Stimulated activated CD4-positive, alpha-beta T cell treated with anti-CD3 and anti-CD28 coated beads, Interleukin-1b, Interleukin-23, amount 100 ng/mL, for 24 hours (primary cell): ENCODE measurements at places on chromosomes 16 and 17.

- no peak for DNase-seq
These were observed 40.1 kb downstream of the YPEL2 start for GRCh38 chr17:59371416-59372100.

GRCh38 chr17:57954397-57955182 lies 622 bp downstream of the CUEDC1 start:
- no peak for DNase-seq

DNA sequence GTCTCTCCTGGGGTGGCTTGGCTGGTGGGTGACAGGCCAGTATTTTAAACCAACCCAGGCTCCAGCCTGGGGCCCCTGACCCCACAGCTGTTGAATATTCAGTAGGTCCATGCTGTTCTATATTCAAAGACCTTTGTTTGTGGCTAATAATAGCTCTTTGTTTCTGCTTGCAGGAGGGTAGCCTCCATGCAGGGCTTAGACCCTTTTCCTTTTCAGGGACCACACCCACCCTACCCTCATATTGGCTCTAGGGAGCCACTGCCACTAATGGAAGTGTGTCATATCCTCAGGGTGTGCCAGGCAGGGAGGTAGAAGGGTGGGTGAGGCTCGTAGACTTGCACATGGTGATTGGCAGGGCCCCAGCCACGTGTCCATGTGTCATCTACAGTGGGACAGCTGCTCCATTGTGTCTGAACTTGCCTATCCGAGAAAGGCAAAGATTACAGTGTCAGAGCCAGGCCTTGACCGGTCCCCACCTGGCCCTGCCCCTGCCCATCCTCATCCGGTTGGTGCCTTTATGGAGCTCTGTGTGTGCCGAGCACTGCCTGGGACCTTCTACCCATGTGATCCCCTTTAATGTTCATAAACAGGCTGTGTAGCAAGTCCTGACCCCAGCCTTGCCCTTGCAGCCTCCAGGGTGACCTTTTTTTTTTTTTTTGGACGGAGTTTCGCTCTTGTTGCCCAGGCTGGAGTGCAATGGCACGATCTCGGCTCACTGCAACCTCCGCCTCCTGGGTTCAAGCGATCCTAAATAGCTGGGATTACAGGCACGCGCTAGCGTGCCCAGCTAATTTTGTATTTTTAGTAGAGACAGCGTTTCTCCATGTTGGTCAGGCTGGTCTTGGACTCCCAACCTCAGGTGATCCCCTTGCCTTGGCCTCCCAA lies 22.1 kb downstream of the TMC7 start:
- DNase-seq: no peak

GRCh38 chr17:33647956-33648355 lies 354.9 kb upstream of the ASIC2 start:
- DNase-seq: no peak

- DNase-seq: no peak
These were observed 65.1 kb downstream of the DHRS7C start for GRCh38 chr17:9726291-9726690.

- DNase-seq: no peak
These were observed 459.3 kb downstream of the HS3ST3B1 start for GRCh38 chr17:14760212-14760611.

DNA sequence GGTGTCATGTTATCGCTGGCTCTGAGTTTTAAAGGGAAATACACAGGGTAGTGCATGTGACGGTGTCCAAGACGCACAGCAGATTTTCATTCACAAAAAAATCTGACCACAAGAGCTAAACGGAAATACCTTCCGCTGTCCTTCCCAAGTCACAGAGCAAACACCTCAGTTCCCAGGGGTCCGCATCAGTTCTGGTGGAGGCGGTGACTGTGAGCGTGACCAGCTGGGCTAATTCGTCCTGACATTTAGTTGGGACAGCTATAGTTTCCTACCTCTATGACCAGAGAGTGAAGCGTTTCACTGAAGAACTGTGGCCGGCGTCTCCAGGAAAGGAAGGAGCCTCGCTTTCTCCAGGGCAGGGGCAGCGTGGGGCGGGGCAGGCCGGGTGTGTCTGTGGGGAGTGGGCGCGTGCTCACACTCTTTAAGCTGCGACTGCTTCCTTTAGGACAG lies 10.5 kb upstream of the FASN start:
- no peak for DNase-seq

- DNase-seq: no peak
These were observed 10.0 kb downstream of the TPSD1 start for GRCh38 chr16:1265826-1266225.

DNA sequence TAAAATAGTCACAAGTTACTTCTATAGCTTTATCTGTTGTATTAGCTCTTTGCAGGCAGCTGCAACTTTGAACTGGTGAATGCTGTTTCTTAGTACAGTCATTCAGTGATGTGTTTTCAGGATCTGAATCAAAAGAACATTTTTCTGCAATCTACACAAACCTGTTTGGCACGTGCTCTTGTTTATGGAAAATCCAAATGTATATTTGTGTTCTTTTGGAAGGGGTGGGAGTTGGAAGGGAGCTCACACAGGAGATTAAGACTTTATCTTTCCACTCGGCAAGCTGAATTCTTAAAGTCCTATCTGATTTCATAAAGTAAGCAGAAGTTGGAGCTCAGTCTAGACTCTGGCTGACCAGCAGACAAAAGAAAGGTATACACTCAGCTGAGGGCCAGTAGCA lies 300.2 kb downstream of the MAP2K6 start:
- DNase-seq: no peak

DNA sequence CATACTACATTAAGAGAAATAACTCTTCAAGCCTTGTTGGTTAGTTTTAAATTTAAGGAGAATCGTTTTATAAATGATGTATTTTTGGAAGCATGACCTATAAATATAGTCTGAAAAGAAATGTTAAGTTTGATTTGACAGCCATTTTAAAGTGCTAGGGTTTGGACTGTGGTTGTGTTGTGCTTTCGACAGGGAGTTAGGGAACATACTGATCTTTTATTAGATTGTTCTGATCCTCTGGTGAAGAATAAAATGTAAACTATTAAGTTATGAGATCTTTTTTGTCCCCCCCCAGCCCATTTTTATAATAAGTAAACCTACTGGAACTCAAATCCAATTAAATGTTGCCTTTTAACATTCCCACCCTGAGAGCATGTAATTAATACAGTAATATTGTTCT lies 12.0 kb downstream of the TAF15 start:
- no peak for DNase-seq

- no peak for DNase-seq
These were observed 37.9 kb upstream of the METTL16 start for GRCh38 chr17:2549392-2550211.

DNA sequence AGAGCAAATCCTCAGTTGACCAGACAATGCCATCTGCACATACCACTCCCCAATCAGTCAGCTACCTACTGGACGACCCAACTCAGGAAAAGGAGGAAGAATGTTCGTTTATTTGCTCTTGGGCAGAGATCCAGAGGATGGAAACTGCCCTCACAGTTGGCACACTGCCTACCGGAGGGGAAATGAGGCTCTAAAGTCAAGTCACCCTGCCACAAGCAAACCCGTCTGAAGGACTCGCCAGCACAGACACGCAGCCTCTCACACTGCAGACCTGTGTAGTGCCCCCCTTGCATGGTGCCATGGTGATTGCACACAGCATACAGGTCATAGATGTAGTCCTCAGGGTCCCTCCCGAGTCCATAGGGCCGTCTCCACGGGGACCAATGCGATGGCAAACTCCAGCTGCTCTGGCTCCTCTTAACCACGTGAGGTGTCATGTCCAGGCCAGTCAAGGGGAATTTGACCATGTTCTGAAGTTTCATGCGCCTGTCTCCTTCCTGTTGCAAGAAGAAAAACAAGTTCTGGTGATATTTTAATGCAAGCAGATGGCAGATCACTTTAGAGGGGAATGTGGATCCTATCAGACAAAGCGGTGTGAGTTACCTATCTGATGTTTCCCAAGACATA lies 69.5 kb downstream of the USP31 start:
- no peak for DNase-seq

- DNase-seq: peak; percentile 50
These were observed 19.3 kb downstream of the GDE1 start for GRCh38 chr16:19502395-19503131.

DNA sequence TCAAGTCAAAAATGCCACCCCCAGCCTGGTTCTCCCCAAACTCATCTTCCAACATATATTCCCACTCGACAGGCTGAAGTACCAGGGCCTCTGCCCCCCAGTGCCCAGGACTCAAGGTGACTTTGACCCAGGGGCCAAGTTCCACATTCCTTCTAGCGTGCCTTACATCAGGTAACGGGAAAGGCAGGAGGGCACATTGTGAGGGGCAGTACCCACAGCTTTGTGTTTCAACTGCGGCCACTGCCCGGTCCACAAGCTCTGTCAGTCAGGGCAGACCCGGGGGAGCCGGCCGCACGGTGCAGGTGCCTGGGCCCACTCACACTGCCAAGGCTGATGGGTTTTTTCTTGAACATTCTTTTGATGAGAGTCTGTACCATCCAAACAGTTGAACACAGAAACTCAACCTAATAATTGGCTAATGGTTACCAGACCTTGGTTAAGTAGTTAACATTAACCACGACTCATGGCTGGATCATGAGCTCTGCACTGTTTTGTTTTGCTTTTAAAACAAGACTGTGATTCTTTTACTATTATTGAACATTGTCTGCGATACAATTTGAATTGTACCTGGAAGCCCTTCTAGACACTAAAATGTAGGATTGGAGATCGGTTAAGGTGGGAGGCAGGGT lies 17.6 kb downstream of the ACE start:
- no peak for DNase-seq

GRCh38 chr17:39792526-39793221 lies 54.9 kb downstream of the GRB7 start:
- no peak for DNase-seq

DNA sequence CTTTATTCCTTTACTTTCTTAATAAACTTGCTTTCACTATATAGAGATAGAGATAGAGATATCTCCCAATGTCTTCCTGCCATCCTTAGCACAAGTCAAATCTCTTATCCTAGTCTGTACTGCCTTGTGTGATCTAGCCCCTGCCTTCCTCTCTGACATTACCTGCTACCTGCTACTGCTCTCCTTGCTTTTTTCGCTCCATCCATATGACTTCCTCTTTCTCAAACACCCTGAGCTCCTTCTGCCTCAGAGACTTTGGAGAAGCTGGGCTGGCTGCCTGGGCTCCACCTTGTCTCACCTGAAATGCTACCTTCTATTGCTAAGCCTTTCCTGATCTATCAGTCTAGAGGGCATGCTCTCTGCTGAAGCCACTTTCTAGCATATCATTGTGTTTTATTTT lies 24.7 kb upstream of the WSB1 start:
- DNase-seq: no peak

GRCh38 chr17:77128896-77129567 lies 11.7 kb upstream of the SEC14L1 start:
- DNase-seq: no peak

DNA sequence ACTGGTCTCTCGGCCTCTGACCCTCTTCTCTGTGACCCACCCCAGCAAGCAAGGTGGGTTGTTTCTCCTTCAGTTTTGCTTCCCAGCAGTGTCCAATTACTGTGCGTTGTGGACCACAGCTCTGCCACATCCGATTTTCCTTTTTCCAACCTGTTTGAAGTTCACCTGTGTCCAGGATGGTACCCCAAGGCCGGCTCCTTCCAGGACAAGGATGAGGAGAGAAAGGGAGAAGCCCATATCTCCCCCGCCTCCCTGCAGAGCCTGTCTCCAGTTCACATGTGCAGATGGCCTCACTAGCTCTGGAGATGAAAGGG lies 13.5 kb downstream of the NMRAL1 start:
- DNase-seq: no peak

GRCh38 chr17:46773676-46774075 lies 44.8 kb downstream of the WNT3 start:
- DNase-seq: no peak

- DNase-seq: no peak
These were observed 124.4 kb downstream of the CDYL2 start for GRCh38 chr16:80680046-80680445.

DNA sequence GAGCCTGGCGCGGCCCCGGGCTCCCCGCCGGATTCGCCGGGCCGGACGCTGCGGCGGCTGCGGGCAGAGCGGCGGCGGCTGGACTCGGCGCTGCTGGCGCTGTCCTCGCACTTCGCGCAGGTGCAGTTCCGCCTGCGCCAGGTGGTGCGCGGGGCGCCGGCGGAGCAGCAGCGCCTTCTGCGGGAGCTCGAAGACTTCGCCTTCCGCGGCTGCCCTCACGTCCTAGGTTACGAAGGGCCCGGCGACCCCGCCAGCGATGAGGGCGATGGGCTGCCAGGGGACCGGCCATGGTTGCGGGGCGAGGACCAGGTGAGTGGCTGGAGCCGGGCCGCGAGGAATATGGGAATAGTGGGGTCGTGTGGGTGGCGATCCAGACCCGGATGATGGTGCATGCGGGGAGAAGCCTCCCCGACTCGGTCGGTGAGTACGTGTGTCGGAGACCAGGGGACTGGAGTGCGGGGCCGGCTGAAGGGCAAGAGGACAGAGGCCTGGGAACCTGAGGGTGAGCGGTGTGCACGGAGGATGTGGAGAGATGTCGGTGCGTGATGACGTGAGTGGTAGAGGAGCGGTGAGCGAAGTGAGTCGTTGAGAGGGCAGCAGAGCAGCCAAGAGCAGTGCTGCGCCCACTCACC lies 517 bp downstream of the RUNDC1 start:
- DNase-seq: peak; percentile 55

DNA sequence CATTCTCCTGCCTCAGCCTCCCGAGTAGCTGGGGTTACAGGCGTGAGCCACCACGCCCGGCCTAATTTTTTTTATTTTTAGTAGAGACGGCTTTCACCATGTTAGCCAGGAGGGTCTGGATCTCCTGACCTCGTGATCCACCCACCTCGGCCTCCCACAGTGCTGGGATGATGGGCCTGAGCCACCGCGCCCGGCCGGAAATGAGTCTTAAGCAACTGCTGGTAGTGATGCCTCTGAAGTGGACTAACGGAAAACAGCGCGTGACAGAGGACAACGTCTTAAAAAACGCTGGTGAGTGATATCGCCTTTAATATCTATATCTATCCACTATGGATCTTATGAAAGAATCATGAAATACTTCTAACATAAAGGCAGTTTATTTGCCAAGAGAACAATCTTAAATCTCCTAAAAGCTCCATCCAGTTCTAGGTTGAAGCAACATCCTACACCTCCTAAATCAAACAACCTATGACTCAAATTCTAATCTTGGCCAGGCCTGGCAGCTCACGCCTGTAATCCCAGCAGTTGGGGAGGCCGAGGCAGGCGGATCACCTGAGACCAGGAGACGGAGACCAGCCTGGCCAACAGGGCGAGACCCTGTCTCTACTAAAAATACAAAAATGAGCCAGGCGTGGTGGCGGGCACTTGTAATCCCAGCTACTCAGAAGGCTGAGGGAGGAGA lies 69.8 kb downstream of the NXN start:
- no peak for DNase-seq

GRCh38 chr16:55555436-55555835 lies 11.0 kb upstream of the CAPNS2 start:
- no peak for DNase-seq

DNA sequence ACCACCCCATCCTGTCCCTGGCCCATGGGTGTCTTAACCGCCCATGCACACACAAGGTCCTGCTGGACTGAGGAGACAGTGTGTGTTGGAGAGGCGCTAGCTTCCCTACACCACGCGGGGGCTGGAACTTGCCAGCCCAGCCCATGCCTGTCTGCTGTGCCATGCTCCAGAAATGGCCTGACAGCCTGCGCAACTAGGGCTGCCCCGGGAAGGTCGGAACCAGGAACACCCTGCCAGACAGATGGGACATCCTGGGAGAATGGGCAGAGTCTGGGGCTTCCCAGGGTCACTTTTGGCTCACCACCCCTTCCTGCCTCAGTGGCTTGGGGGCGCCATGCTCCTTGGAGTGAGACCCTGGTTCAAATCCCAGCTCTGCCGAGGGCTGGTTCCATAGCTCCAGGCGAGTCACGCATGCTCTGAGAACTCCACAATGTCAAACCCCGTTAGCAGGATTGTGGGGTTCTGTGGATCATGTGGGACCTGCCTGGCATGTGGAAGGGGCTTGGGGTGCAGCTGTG lies 36.2 kb downstream of the SREBF1 start:
- DNase-seq: no peak
